ENCODE measurements at places on chromosomes 12 and 14.

GRCh38 chr12:25072906-25073650 is 121.9 kb downstream of the DNAI7 start:
- no peak for DNase-seq

DNA sequence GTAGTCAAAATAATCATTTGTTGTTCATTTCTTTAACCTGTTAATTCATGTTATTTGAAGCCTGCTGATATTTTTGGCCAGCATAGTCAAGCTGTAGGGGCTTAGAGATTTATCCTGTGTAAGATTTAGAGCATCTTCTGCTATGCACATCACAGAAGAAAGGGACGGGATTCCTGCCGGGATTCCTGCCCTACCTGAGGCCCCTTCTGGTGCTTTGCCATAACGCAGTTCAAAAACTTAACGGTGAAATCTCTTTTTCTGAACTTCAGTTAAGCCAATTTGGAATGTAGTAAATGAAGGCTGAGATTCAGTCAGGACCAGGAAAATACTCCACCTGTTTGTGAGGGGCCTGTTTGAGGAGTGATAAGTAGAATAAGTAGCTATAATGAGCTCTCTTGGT is 50.7 kb upstream of the TMEM260 start:
- DNase-seq, result no peak

DNA sequence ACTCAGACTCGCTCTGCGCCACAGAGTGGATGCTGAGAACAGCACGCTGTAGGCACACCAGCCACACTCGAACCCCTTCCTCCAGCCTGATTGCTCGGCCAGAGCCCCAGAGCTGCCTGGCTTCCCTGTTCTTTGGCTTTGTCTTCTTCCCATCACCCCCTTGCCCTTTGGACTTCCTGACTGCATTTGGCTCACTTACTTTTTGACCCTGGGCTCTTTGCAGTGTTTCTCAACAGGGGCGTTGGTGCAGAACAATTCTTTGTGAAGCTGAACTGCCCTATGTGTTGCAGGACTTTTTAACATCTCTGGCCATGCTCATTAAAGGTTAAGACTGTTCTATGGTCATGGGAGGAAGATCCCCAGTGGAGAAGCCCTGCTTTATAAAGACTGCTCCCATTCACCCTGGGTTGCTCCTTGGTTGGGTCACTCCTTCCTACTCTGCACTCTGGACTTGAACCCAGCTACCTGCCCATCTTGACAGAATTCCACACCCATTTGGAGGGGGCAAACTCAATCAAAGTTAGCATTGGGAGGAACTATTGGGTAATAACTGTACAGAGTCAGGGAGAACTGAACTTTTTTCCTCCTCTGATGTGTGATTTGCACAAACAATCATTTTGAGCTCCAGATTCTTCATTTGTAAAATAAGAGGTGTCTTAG is 127.7 kb upstream of the PLEKHG7 start:
- no peak for DNase-seq

DNA sequence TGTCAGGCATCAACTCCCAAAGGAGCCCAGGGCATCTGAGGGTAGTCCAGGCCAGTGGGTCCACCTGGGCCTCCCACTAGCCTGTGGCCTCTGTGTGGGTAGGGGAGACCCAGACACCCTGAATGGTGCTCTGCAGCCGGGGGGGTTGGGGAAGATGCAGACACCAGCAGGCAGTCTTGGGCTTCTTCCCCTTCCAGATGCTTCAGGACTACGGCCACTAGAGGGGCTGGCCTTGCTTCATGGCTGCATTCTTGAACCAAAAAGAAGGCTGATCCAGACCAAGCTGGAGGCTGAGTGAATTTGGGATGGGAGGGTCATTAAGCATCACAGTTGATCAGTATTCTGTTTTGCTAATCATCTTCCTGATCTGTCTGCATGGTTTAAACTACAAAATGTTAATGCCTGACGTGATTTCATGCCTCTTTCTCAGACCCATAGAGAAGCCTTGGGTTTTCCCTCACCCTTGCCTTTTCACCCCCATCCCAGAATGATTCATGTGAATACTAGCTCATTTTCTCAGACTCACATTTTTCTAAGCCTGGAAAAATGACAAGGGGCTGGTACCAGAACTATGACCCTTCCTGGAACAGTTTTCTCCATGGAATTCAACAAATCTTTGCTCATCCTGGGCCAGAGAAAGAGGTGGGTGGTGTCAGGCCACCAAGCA is 134.2 kb downstream of the NTF3 start:
- DNase-seq, result no peak

- DNase-seq, result no peak
These were observed 107.0 kb downstream of the HELB start for GRCh38 chr12:66409195-66409871.

DNA sequence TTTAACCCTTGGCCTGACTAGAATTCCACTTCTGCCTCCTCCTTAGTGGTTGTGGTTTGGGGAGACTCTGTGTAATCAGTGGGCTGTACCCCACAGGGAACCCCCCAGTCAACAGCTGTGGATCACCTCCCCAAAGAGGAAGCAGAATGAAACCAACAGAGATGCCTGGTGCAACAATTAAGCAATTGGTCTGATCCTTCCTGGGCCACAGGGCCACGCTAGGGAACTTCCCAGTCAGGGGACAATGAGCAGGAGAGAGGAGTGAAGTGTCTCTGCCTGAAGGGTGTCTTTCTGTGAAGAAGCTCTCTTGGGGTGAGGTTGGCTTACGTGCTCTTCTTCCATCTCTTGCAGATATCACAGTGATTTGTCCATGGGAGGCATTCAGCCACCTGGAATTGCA is 8.2 kb downstream of the PDE6H start:
- DNase-seq, result no peak

- no peak for DNase-seq
These were observed 42.7 kb downstream of the ATF7IP start for GRCh38 chr12:14408208-14408607.

DNA sequence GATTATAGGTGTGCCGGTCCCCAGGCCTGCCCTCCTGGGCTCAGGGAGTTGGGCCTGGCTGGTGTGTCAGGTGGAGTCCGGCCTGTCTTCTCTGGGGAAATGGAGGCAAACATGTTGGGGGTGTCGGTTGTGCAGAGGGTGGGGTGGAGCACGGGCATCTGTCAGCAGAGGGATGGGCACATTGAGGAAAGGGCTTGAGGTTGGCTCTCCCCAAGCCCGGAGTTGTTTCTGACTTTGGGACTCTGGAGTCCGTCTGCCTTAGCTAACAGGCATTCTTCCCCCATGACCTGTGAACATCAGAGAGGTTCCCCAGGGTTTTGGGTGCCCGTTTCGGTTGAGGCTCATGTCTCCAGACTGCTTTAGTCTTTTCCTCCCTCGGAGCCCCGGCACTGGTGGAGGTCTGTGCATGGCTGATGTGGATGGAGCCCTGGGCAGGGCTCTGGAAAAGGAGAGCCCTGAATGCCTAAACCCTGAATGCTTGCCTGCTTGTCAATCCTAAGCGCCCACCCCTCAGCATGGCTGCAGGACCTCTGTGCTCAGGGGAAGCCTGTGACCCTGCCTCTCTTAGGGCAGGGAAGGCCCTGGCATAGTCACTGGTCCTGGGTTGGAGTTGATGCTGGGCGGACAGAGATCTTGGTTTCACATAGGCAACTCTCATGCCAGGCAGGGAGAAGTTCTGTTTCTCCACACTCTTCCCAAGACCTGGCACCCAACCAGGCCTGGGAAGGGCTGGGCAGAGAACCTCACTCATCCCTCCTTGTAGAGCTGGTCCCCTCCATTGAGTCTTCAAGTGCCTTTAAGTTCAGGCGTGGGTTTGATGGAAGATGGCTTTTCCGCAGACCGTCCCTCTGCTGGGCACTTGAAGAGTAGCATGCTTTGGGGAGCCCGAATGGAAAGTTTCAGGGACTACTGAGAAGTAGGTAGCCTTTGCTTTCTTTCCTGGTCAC is 12.9 kb downstream of the NYNRIN start:
- DNase-seq, result no peak

DNA sequence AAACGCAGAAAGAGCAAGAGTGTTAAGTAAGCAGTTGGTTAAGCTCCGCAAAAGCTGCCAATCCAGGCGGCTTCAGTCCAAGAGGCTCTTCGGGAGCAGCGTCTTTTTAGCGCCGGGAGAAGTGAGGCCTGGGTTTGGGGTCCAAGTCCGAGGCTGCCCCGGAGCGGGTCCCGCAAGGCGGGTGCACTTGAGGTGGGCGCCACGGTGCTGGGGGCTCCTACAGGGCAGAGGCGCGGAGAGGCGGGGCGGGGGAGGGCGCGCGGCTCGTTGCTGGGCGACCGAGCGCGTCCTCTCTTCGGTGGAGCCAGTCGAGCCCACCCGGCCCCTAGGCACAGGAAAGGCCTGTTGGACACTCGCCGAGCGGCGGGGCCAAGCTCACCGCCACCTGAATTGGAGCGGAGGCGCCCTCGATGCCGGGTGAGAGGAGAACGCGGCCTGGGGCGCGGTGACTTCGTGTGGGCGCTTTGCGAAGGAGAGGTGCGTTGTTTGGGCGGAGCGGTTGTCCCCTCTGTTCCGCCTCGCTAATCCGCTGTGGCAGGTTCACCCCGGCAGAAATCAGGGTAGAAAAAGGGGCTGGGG is 15.6 kb downstream of the TTC6 start:
- DNase-seq, result no peak

GRCh38 chr14:72444701-72445100 is 449.2 kb downstream of the DPF3 start:
- no peak for DNase-seq

GRCh38 chr12:48988030-48988649 is 10.0 kb downstream of the WNT1 start:
- no peak for DNase-seq

DNA sequence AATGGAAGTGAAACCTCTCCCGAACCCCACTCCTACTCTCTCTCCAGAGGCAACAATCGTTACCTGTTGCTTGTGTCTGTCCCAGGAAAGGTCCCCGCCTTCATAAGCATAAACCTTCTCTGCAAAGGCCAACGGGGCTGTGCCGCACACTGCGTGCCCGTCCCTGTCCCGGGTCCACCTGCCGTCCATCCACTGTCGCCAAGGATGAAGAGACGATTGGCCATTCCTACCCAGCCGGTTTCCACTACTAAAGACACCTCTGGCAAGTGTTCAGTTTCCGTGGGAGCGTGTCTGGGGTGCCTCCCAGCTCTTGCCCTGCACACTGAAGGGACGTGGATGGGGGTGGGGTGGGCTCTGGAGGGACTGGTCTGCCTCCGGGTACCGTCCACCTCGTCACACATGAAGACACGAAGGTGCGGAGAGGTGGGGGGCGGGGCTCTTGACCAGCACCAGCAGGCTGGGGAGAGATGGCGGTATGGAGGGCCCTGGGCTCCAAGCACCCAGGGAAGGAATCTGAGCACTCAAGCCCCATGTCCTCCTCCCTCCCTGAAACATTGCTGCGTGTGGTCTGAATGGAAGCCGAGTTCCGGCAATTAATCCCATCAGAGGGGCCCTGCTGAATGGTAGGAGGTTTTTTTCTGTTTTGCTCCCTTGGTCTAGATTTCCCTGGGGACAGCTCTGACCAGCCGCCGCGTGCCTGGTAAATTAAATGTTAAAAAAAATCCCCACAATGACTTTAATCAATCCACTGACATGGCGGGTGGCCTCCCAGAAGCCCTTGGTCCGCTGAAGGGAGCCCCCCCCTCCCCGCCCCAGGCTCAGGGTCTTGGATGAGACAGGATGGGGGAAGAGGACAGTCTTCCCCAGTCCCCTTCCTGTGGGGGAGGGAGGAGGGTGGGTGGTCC is 4.1 kb upstream of the KIF26A start:
- no peak for DNase-seq

- DNase-seq, result no peak
These were observed 10.9 kb upstream of the TFCP2 start for GRCh38 chr12:51183816-51184215.

DNA sequence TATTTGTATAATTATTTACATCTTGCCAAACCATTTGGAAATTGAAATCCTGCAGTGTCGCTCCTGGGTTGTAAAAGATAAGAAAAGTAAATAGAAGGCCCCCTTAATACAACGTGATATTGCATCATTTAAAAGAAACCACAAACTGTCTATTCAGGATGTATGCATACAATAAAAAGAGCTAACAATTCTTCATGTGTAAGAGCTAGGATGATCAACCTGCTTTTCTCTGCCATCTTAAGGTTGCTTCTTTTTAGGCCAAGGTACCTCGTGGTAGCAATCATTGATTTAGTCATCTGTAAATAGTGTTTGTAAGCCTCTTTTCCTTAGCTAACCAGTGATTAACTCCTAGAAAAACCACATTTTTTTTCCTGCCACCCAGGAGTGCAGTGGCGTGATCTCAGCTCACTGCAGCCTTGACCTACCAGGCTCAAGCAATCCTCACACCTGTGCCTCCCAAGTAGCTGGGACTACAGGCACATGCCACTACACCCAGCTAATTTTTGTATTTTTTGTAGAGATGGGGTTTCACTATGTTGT is 3.3 kb upstream of the USP44 start:
- no peak for DNase-seq

GRCh38 chr12:111339321-111339938 is 29.5 kb downstream of the PHETA1 start:
- DNase-seq, result no peak
